ENCODE measurements at places on chromosomes 6 and 20. TPM values are rescaled to one million over a fixed set of nuclear protein-coding genes. Genes with fewer than 3 reads are reported as not detected.

DNA sequence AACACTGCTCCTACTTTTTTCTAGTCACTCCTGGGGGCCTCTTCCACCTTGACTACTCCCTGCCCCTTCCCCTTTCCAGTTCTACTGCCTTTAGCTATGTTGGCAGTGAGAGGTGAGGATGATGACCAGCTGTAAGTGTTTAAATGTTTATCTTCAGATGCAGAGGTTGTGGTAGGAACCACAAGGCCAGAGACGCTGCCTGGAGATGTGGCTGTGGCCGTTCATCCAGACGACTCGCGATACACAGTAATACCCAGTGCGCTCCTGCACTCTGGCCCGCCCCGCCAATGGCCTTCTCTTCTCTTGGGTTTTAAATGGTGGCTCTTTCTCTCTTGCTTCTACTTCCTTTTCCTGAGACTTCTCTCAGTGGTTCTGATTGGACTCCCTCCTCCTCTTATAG, 4.6 kb downstream of the VARS2 start:
- no peak for DNase-seq

GRCh38 chr6:56378966-56379585, 131.7 kb upstream of the COL21A1 start:
- DNase-seq: no peak

- DNase-seq: no peak
Measured at GRCh38 chr6:142387997-142388815, 86.4 kb downstream of the ADGRG6 start.

GRCh38 chr6:54291146-54291545, 17.1 kb upstream of the TINAG start:
- DNase-seq: no peak

- no peak for DNase-seq
Measured at GRCh38 chr6:45643126-45643525, 265.4 kb upstream of the SUPT3H start.

Gene FAM209A
- 0.55 TPM for polyA plus RNA-seq

Gene NKAIN2
- 15.9 TPM for polyA plus RNA-seq
